Naive thymus-derived CD8-positive, alpha-beta T cell (primary cell): ENCODE measurements at places on chromosomes 16 and 17.

- H3K36me3 ChIP-seq, result no peaks in the 10 kb centered on the region
- no peak overlapping the region for H3K27ac ChIP-seq
- no peak overlapping the region for H3K4me3 ChIP-seq
Measured at GRCh38 chr16:64397945-64398508, 723.8 kb downstream of the CDH11 start.

DNA sequence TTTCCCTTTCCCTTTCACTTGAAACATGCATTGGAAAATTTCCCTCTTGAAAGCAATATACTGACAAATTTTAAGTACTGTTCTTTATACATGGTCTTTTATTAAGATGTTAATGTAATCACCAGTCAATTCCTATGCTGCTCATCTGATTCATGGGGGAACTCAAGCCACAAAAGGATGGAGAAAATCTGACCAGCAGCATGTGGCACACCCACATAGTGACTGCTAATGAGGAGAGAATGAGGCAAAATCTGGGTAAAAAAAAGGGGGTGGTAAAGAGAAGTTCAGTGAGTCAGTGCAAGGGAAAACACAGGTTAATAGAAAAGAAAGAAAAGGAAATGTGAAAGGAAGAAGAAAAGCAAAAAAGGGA is 11.3 kb downstream of the RFFL start:
- peak overlapping the region; percentile 92 for H3K27ac ChIP-seq
- no peak for DNase-seq
- peaks cover 41% of the 10 kb centered on the region for H3K4me1 ChIP-seq

GRCh38 chr17:60252459-60252858 is 102.7 kb downstream of the CA4 start:
- no peak overlapping the region for H3K4me3 ChIP-seq
- no peak overlapping the region for H3K27ac ChIP-seq
- DNase-seq, result no peak
- no peaks in the 10 kb centered on the region for H3K4me1 ChIP-seq
- peaks cover 4% of the 10 kb centered on the region for H3K36me3 ChIP-seq

GRCh38 chr17:58382108-58382871 is 30.3 kb upstream of the SUPT4H1 start:
- H3K27ac ChIP-seq, result peak overlapping the region; percentile 21
- H3K27me3 ChIP-seq, result no peaks in the 10 kb centered on the region
- H3K4me1 ChIP-seq, result peaks cover 37% of the 10 kb centered on the region

GRCh38 chr16:1981398-1981836 is at the start of gene NOXO1:
TSS of gene NOXO1 (minus strand) at chr16:1981469. CDS start at chr16:1981179, 290 bp downstream.
- peaks cover 28% of the 10 kb centered on the region for H3K27me3 ChIP-seq
- peak within 1 kb of the TSS; percentile 79 for H3K4me3 ChIP-seq
- H3K27ac ChIP-seq, result no peak within 1 kb of the TSS
- no peak for DNase-seq

- peaks cover under 1% of the 10 kb centered on the region for H3K4me1 ChIP-seq
- no peak for DNase-seq
- H3K27me3 ChIP-seq, result no peaks in the 10 kb centered on the region
- no peaks in the 10 kb centered on the region for H3K36me3 ChIP-seq
- H3K4me3 ChIP-seq, result no peak overlapping the region
Measured at GRCh38 chr16:88992351-88993165, 15.6 kb upstream of the CBFA2T3 start.

- H3K4me1 ChIP-seq, result peaks cover 19% of the 10 kb centered on the region
- H3K4me3 ChIP-seq, result no peak overlapping the region
- peaks cover 13% of the 10 kb centered on the region for H3K36me3 ChIP-seq
- no peak overlapping the region for H3K27ac ChIP-seq
Measured at GRCh38 chr17:81008140-81008539, 16.5 kb downstream of the CHMP6 start.

DNA sequence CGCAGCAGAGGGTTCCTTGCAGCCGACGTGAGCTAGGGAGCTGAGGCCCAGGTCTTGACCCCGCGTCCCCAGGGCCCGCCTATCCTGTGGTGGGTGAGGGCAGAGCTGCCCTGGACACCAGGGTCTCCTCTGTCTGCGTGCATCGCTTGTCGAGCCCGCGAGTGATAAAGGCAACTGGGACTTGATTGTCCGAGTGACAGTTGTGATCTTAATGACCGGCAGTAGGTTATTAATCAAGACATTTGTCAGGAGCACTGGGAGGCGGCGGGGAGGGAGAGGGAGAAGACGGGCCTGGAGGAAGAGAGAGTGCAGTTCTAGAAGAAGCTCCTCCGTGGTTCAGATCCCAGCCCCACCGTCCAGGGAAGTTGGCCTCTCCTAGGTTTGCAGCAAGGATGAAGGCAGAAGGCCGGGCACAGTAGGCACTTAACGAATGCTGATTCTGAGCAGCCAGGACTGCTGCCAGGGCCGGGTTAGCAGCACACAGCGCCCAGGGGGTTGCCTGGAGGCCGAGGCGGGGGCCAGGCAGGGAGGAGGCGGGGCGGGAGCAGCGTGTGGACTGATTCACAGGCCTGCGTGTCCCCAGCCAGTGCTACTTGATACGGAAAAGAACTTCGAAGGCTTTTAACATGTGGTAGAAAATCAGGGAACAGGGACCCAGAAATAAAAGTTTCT is 11.3 kb upstream of the GSE1 start:
- H3K27me3 ChIP-seq, result no peaks in the 10 kb centered on the region
- peaks cover 16% of the 10 kb centered on the region for H3K4me1 ChIP-seq
- no peaks in the 10 kb centered on the region for H3K36me3 ChIP-seq

GRCh38 chr16:81627024-81627423 is 152.1 kb upstream of the PLCG2 start:
- no peak overlapping the region for H3K27ac ChIP-seq
- no peaks in the 10 kb centered on the region for H3K27me3 ChIP-seq
- H3K36me3 ChIP-seq, result no peaks in the 10 kb centered on the region
- DNase-seq, result no peak

DNA sequence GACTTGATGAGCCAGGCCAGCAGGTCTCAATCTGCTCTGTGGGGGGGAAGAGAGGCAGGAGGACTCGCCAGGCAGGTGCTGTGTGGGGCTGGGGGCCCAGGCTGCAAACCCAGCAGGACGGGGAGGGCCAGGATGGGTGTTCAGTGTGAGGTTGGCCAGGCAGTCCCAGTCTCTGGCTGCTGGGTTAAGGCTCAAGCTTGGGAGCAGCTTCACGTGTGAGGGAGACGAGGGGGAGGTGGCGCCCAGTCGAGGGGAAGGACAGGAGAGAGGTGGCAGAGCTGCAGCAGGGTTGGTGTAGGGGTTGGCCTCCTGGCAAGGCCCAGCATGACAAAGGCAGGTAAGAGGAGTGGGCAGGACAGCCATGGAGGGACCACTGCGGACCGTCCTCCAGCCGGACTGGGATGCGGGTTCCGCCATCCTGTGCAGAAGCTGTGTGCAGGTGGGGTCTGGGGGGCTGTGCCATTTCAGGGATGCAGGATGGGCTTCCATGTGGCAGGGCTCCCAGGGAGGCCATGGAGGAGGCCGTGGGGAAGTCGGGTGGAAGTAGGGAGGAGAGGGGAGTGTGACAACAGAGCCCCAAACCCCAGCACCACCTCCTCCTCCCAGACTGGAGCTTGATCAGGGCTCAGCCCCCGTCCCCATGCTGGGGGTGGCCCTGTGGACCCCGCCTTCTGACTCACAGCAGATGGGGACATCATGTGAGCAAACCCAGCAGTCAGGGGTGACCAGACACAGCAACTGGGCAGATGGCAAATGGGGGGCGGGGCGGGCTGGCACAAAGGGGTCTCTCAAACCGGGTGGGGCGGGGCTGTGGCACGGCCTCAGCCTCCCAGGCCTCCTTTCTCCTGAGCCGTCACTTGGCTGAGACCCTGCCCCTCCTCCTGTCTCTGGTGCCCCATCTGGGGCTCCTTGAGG is 2.8 kb downstream of the ADGRG1 start:
- H3K4me1 ChIP-seq, result peaks cover 22% of the 10 kb centered on the region
- H3K27me3 ChIP-seq, result peaks cover 19% of the 10 kb centered on the region
- H3K4me3 ChIP-seq, result no peak overlapping the region
- no peaks in the 10 kb centered on the region for H3K36me3 ChIP-seq
- H3K27ac ChIP-seq, result no peak overlapping the region

GRCh38 chr16:86661706-86662105 is 83.4 kb downstream of the FOXL1 start:
- no peaks in the 10 kb centered on the region for H3K36me3 ChIP-seq
- H3K27me3 ChIP-seq, result peaks cover 17% of the 10 kb centered on the region
- no peak for DNase-seq
- H3K4me3 ChIP-seq, result no peak overlapping the region

GRCh38 chr16:22337849-22338635 is 36.4 kb downstream of the CDR2 start:
- H3K27ac ChIP-seq, result peak overlapping the region; percentile 56
- H3K36me3 ChIP-seq, result peaks cover 88% of the 10 kb centered on the region
- H3K4me3 ChIP-seq, result no peak overlapping the region
- H3K27me3 ChIP-seq, result no peaks in the 10 kb centered on the region
- peaks cover 8% of the 10 kb centered on the region for H3K4me1 ChIP-seq

- H3K36me3 ChIP-seq, result no peaks in the 10 kb centered on the region
- DNase-seq, result no peak
- H3K27me3 ChIP-seq, result peaks cover 11% of the 10 kb centered on the region
- no peaks in the 10 kb centered on the region for H3K4me1 ChIP-seq
- no peak overlapping the region for H3K4me3 ChIP-seq
- no peak overlapping the region for H3K27ac ChIP-seq
Measured at GRCh38 chr16:49912721-49913120, 56.8 kb upstream of the ZNF423 start.

GRCh38 chr16:86296256-86296655 is 214.1 kb upstream of the FOXF1 start:
- no peaks in the 10 kb centered on the region for H3K4me1 ChIP-seq
- no peak overlapping the region for H3K27ac ChIP-seq
- no peak overlapping the region for H3K4me3 ChIP-seq
- no peaks in the 10 kb centered on the region for H3K36me3 ChIP-seq
- peaks cover 79% of the 10 kb centered on the region for H3K27me3 ChIP-seq

DNA sequence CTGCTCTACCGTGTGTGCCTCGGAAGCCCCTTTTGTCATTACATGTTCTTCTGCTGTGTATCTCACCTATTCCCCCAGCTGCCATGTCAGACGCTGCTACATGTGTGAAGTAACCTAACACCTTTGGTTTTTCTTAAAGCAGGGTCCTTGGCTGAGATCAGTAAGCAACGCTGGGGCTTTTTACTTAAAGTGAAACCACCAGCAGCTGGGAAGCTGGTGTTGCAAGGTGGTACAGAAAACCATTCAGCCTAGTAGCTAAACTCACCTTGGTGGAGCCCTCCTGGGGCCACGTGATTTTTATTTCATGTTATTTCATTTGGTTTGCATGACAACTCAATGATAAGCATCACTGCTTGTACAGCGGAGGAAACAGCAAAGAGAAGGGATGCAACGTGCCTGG is 62.6 kb downstream of the PLCG2 start:
- H3K27ac ChIP-seq, result no peak overlapping the region
- peaks cover 9% of the 10 kb centered on the region for H3K27me3 ChIP-seq
- H3K4me3 ChIP-seq, result peak overlapping the region; percentile 70
- H3K36me3 ChIP-seq, result no peaks in the 10 kb centered on the region
